ENCODE measurements at places on chromosomes 3 and 15.
A peak's percentile ranks its signal among the peaks of the same experiment; 100 is the strongest.

- DNase-seq = no peak
These were observed 65.3 kb upstream of the FSTL1 start for GRCh38 chr3:120516136-120516535.

- DNase-seq = no peak
These were observed 116.0 kb upstream of the PRICKLE2 start for GRCh38 chr3:64341296-64341695.

DNA sequence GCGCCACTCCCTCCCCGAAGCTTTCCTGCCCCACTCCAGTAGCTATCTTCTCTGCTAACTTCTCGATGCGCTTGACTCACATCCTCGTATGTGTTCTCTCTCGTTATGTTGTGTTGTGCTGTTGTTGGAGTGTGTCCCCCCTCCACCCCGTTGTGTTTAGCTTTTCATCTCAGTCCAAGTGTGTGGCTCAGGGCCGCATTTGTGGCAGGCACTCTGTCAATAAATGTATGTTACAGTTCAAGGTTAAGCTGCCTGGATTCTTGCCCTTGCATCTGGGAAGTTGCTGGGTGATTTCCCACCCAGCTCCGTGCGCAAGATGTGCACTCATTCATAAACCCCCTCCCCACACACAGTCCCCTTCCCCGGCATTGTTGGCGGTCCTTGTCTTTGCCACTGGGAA lies 71.9 kb downstream of the PGPEP1L start:
- no peak for DNase-seq

GRCh38 chr3:105253225-105253624 lies 113.5 kb upstream of the ALCAM start:
- no peak for DNase-seq

DNA sequence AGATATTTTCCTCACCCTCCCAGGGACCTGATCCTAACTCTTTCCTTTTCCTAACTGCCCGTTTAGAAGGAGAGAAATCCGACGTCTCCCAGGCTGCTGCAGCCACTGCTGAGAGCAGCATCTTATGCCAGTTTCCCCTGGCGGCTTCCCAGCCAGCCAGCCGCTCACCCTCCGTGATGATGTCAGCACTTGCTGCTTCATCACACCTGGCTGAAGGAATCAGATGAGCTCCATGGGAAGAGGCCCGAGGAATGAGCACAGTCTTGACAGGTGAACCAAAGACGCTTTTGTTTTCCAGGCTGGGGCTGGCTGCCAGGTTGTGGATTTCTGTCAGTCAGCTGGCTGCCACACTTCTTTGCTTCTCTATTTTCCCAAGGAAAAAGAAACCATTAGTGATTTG lies 445.1 kb upstream of the RBMS3 start:
- DNase-seq = no peak

DNA sequence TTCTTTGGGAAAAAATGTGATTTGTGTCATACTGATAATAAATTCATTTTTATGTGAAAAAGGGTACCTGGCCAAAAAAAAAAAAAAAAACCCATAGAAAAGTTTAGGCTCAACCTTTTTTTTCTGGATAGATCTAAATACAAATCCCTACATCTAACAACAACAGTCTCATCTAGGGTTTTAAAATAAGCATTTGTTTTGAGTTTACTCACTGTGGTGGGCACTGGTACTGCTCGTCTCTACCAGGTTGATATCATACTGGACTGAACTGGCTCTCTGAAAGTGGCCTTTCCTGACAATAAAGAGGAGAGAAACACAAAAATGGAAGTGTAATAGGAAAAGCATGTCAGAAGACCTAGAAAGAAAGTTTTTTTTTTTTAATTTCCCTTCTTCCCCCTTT lies 52.0 kb downstream of the FBXO22 start:
- no peak for DNase-seq

- no peak for DNase-seq
These were observed 47.4 kb downstream of the CGNL1 start for GRCh38 chr15:57423599-57424140.

GRCh38 chr3:171811913-171812335 lies 1.6 kb upstream of the PLD1 start:
- DNase-seq = no peak

GRCh38 chr3:63950698-63951097 lies 38.5 kb upstream of the SCAANT1 start:
- DNase-seq = no peak

GRCh38 chr15:100426937-100427336 lies 85.2 kb upstream of the ADAMTS17 start:
- no peak for DNase-seq

DNA sequence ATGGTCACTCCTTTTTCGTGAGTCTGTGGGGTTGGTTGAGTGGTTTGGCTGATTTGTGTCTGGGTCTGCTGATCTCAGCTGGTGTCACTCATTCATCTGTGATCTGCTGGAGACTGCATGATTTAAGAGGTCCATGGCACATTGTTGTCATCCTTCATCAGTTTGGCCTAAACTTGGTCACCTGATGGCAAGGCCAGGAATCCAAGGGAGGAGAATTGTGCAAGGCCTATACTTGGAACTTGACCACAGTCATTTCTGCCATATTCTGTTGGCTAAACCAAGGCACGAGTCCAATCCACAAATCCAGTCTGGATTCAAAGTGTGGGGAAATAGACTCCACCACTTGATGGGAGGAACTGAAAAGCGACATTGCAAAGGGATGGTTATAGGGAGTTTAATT lies 67.6 kb downstream of the CMTM8 start:
- DNase-seq = no peak

DNA sequence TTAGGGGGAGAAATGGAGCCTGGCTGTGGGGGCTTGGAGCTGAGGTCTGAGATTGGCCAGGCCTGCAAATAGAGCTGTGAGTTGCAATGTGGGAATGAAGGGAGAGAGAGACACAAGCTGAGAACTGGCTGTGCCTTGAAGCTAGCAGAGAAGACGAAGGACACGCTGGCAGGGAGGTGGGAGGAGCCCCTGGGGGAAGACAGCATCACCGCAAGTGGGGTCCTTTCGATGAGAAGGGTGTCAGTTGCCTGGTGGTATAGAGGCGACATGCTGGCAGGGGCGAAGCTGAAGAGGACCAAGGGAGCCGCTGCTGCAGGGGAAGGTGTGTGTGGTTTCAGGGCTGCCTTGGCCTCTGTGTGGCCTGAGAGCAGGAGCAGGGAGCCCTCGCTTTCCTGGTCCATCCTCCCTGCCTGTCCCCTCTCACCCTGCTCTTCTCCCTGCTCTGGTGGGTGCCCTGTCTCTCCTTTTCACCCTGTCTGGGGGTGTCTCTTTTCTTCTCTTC lies 5.5 kb downstream of the RHCG start:
- no peak for DNase-seq

DNA sequence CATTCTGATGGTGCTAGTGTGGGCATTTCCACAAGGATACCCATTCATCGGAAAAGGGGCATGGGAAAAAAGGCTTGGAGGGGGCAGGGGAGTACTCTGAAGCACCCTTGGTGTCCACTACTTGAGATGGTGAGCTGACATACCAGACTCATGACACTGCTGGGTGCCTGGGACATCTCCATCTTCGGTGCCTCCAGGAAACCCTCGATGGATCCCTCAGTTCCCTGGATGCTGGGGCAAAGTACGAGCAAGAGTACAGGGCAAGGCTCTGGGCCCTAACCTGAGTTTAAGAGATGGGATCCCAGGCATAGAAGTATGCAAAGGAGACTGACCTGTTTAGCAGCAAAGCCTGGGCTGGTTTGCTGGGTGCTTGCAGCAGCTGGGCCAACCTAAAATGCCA lies 5.2 kb upstream of the IP6K1 start:
- no peak for DNase-seq

DNA sequence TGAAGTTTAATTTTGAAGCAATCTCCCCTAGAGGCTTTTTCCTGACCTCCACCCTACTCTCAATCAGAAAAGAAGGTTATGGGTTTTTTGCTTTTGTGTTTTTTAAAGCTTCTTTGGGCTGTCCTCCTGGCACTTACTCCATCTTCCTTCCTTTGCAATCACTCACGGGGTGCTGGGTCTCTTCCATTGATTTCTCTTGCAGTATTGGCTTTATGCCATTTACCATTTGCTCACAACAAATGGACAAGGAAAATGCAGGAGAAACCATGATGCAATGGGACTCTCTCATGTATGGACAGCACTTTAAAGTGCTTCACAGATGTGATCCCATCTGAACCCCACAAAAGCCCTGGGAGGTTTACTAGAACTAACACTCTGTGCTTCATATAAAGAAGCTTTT lies 57.5 kb downstream of the SST start:
- no peak for DNase-seq

- no peak for DNase-seq
These were observed 32.2 kb upstream of the DPPA4 start for GRCh38 chr3:109369510-109369909.

DNA sequence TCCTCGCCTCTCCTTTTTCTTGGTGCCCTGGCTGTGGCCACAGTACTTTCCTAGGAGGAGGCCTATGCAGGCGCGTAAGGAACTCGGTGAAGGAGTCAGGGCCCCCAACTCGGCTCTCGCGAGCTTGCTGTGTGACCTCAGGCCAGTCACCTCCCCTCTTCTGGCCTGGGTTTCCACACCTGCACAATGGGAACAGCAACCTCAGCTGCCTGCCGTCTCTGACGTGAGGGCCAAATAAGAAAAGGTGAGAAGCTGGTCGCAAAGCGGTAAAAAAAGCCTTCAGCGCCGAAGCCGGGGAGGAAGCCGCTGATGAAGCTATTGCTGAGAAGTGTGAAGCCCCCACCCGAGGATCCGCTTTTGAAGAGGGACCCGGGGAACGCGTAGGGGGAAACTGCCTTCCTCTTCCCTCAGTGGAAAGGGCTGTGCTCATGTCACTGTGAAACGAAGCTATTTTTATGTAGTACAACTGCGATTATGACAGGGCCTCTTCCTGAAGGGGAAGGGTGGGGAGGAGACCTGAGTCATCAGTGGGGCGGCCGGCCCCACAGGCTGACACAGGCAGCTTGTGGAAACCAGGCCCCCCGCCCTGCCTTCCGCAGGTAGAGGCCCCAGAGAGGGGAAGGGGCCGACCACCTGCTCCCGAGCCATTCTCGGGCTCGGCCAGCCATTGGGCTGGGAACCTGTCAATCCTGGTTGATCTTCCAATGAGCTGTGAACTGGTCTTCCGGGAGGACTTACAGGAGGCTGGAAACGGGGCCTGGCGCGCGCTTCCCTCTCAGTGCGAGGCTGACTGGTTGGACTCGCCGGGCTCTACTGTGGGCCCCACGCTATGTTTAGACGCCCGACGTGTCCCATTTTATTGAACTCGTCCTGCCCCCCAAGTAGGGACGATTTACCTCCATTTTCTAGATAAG lies 18.0 kb upstream of the ANKDD1A start:
- peak; percentile 92 for DNase-seq

- DNase-seq = no peak
These were observed 49.1 kb upstream of the IQSEC1 start for GRCh38 chr3:13122081-13123012.

DNA sequence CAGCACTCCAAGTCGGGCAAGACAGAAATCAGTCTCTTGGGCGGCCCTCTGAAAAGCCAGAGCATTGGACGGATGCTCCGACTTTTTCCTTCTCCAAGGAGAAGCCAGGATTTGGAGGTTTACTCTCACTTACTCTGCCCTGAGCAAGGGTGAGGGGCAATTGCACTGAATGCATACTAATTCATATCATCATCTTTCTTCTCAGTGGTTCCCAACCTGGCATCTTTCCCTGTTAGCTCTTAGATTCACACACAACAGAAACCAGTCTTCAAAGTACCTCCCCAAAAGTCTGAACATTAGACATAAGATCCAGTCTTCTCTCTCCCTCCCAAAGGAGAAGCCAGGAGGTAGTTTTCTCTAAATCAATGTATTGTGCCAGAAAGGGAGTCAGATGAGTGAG lies 219.2 kb downstream of the GREM1 start:
- DNase-seq = no peak

Measured in stimulated activated CD8-positive, alpha-beta memory T cell treated with anti-CD3 and anti-CD28 coated beads, Interleukin-2, amount 100 ng/mL, for 1 hour (primary cell).